Stimulated activated CD4-positive, alpha-beta T cell treated with anti-CD3 and anti-CD28 coated beads, Interleukin-4, amount 100 ng/mL, for 24 hours (primary cell): ENCODE measurements at places on chromosomes 6 and 20.

DNA sequence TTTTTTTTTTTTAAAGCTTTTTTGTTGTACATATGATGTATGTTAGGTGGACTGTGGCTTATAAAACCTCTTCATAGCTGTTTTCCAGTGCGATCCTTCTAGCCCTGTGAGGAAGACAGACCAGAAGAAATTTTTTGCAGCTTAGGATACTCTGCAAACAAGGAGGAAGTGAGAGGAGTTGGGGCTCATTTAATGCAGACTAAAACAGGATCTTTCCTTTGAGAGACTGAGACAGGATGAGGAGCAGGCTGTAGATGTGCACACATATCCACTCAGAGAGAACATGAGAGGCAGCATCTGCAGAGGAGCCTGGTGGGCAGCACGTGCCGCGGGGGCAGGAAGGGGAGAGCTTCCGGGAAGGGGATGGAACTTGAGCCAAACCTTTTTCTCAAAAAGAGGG is 45.7 kb downstream of the PPARD start:
- no peak for DNase-seq

GRCh38 chr6:100202417-100203194 is 208.6 kb upstream of the MCHR2 start:
- no peak for DNase-seq

- DNase-seq = no peak
Measured at GRCh38 chr6:5680095-5680494, 326.6 kb downstream of the NRN1 start.

DNA sequence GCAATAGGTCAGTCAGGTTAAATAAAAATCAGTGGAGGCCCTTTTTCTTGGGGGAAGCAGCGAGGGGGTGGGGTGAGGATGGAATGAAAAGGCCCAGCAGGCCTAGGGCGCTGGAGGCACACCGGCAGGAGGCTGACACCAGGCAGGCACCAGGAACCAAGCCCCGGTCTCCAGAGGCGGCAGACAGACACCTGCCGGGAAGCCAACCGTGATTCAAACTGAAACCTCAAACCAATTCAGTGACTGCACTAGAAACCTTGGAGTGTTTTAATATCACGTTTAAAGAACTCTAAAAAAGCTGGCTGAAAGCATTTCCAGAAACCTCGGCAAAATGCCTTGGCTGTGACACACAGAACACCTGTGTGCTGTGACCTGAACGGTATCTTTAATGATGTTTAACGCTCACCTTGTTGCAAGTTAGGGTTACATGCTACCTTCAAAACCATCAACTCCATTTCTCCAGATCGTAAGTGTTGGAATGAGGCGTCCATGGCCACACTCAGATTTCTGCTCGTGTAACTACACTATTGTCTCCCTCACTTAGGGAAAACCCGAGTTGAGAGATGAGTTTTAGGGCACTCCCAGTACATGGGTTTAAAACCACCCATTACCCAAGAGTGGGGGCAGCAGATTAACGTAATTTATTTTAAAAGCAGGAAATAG is 27.2 kb downstream of the DIDO1 start:
- DNase-seq = peak; percentile 33

- no peak for DNase-seq
Measured at GRCh38 chr6:126118936-126119335, 132.6 kb downstream of the TRMT11 start.

DNA sequence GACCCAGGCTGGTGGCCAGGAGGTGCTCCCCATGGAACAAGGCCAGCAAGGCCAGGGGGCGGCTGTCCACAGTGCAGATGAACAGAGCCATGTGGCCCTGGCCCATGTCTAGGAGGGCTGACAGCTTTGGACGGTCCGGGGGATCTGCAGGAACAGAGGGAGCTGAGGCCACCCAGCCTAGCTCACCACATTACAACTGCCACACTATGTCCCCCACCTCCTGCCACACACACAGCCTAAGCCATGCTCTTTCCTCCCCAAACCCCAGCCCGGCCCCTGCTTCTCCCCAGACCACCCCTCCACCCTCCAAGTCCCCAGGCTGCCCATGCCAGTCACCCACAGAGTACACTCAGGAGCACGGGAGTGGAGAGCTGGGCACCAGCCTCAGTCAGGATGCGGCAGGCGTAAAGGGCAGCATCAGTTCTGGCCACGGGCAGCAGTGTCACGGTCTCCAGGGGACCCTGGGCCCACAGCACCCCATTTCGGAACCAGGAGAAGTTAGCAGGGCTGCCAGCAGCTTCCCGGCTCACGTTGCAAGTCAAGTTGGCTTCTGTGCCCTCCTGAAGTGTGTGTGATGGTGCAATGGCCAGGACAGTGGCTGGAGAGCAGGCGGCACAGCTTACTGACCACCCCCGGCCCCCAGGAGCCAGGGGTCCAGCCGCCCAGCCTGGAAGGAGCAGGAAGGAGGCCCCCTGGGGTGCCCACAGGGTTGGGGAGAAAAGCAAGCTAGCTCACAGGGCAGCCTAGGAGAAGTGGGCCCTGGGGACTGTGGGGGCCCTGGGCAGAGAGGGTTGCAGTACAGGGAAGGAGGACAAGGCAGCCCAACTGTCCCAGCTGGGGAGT is 15.2 kb upstream of the ADAM33 start:
- no peak for DNase-seq

DNA sequence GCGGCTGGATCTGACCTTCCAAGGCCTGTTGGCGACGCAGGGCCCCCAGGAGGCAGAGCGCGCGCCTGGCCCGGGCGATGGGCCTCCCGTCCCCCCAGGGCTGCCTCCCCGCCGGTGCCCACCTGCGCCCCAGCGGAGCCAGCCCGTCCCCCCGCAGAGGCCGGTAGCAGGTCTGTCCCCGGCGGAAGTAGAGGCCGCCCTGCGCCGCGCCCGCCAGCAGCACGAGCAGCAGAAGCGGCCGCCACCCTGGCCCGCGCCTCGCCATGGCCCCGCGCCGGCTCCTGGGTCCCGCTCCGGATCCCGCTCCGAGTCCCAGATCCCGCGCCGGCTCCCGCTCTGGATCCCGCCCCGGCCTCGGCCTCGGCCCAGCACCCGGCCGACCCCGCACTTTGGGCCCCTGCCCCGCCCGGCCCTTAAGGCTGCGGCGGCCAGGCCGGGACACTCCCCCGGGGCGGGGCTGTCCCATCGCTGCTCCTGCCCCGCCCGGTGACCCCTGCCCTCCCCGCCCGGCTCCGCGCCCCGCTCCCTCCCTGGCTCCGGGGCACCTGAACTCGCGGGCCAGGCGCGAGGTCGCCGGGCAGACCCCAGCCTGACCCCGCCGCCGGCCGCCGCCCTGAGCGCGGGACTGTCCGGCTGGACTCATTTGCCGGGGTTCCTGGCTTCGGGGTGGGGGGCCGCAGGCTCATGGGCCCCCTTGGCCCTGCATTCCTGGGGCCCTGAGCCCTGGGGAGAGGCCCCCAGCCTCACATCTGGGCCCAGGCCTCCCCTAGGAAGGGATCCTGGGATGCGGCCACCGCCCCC is at the start of gene CTSZ:
Gene CTSZ, minus strand, starts transcription at position 391 of the 801 bp plus-strand sequence. Its CDS starts 126 bp downstream, at position 265.
- DNase-seq = peak; percentile 40

DNA sequence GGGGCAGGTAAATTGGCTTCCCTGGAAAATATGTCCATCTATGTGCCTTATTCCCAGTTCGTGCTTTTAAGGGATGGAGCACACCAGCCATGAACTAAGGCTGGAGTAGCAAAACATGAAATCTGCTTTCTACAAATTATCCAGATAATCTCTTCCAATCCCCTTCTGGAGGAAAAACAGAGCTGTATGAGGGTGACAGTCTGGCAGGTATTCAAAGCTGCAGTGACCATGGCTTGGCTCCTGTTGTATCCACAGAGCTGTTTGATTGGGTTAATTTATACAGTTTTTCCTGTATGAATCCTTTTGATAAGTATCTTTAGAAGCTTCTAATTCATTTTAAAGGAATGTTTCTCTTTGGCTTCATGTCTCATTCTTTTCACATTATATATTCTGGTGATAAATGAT is 144.4 kb downstream of the AIG1 start:
- DNase-seq = no peak

GRCh38 chr20:11001764-11002540 is 328.2 kb upstream of the JAG1 start:
- DNase-seq = no peak

GRCh38 chr6:135630789-135631376 is 133.3 kb upstream of the AHI1 start:
- no peak for DNase-seq

GRCh38 chr6:47700596-47700995 is 2.2 kb downstream of the ADGRF4 start:
- no peak for DNase-seq

GRCh38 chr6:138970159-138970558 is 17.9 kb downstream of the REPS1 start:
- no peak for DNase-seq

GRCh38 chr6:35607517-35608233 is 81.0 kb downstream of the FKBP5 start:
- DNase-seq = no peak

DNA sequence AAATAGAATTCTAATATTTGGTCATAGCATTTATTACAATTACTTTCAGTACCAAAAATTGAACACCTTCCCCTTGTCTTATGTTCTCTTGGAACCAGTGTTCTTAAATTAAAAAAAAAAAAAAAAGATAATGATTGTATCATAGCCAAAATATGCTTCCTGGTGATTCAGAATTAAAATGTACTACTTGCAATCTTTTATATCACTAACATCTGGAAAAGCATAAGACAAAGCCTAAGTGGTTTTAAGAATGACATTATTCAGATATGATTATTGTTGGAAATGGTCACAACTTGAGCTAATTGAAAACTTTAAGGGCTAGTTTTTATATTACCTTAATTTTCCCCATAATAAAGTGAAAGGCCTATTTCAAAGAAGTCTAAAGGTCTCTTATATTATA is 493.3 kb upstream of the MARCKS start:
- DNase-seq = no peak

- DNase-seq = no peak
Measured at GRCh38 chr6:126905917-126906316, 212.6 kb upstream of the RSPO3 start.

- DNase-seq = no peak
Measured at GRCh38 chr6:89260832-89261231, 43.7 kb upstream of the GABRR1 start.

- no peak for DNase-seq
Measured at GRCh38 chr6:123338394-123338793, 298.4 kb downstream of the TRDN start.

DNA sequence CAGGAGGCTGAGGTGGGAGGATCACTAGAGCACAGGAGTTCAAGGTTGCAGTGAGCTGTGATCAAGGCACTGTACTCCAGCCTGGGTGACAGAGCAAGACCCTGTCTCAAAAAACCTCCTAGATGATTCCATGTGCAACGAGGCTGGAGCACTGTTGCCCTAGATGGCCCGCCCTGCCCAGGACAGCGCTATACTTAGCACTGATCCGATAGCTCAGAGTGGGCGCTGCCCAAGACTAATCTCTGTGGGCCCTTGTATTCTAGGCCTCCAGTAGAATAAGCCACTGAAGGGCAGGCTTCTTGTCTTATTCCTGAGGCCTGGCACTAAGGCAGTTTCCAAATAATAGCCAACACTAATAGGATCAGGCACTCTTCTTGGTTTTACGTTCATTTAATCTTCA is 41.0 kb downstream of the STK35 start:
- no peak for DNase-seq

DNA sequence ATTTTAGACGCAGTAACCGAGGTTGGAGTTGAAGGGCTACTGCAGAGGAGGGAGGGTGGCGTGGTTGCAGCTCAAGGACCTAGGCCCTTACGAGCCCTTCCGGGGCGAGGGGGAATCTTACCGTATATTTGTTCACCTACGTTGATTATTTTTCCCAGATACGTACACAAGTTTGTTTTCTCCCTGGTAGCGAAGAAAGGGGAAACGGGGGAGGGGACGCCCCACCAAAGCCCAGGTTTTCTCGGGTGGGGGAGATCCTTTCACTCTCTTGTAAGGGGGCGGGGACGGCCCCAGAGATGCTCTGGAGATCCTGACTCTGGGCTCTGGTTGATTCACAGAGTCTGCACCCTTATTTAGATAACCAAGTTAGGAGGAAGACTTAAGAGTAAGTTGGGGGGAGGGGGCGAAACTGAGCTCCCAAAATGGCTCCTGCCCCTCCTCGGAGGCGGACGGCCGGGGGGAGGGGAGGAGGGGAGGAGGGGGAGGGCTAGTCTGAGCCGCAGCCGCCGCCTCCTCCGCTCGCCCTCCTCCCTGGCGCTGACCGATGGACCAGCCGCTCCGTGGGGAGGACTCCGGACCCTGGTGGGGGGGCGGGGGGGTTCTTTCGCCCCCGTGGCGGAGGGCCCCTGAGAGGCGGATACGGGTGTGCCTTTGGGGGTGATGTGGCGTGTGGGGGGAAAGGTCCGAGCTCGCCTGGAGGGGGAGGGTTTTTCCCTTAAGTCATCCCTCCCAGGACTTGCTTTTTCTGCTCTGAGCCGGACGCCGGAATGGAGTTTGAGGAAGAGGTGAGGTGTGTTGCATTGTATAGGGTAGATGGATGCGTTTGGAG is 2.2 kb downstream of the BRD2 start:
- DNase-seq = peak; percentile 91

- peak; percentile 58 for DNase-seq
Measured at GRCh38 chr20:58692579-58693225, at the start of gene NPEPL1. TSS of gene NPEPL1 (plus strand) at chr20:58692800. CDS start at chr20:58692901, 101 bp downstream.

DNA sequence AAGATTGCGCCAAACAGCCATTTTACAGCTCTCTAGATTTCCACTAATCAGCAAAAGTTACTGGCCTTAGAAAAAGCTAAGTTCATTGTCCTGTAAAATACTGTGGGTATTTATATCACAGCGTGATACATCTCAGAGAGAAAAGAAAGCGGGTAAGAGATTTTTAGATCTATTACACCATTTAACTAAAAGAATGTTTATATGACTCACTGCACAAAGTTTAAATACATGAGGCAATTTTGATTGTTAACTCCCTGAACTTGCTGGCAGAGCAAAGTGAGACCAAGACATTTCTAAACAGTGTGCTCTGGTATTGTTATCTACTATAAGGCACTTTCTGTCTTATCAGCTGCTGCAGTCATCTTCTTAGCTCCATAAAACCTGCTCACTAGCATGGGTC is 314.3 kb downstream of the EPHA7 start:
- DNase-seq = no peak

GRCh38 chr6:44444853-44445252 is 57.3 kb downstream of the CDC5L start:
- DNase-seq = no peak

DNA sequence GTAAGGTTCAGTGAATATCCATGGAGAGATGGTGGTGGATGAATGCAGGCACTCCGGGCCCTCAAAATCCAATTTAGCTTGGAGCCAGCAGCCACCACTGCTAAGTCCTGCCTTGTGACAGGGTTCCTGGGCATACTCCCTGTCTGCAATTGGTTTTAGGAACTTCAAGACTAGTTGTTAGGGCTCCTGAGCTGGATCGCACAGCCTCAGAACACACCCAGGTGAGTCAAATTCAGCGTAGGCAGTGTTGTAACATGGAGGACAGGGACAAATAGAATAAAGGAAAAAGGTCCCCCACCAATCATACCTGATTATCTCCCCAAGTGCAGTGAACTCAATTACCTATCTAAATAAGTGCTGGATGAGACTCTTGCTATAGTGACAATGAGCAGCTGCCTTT is 74.6 kb downstream of the PERP start:
- DNase-seq = no peak

DNA sequence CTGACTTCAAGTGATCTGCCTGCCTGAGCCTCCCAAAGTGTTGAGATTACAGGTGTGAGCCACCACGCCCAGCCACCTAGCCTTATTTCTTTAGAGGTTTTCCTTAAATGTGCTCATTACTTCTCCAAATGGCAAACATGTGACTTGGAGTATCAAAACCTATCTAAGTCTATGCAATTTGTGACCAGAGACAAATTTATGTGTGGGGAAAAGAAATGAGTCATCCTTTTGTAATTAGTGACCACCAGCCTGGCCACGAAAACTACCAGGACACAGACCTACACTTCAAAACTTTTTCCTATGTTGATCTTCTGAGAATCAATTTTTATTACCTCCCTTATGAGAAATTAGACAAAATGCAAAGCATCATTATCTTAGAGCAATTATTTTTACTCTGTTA is 64.6 kb upstream of the OGFRL1 start:
- no peak for DNase-seq
